HFFc6 (cell line): ENCODE measurements at places on chromosomes 13 and 19. TPM values are rescaled to one million over a fixed set of nuclear protein-coding genes. Genes with fewer than 3 reads are reported as not detected.

PSG11 gene
- total RNA-seq = 0.19 to 0.33 TPM in 2 of 3 replicates, not detected in the other

DNA sequence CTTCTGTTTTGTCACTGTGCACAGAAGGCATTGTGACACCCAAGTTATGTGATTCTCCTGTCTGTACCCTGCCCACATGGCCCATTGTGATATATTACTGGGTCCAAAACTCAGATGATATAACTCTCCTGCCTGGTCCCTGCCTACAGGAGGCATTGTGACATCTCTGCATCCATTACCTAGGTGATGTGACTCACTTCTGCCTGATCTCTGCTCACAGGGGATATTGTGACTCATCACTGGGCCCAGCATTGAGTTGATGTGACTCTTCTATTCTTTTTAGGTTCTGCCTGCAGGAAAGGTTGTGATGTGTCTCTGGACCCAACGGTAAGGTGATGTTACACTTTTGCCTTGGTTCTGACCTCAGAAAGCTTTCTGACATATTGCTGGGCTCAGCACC is 67.9 kb upstream of the ZNF724 start:
- no peak for DNase-seq

DNA sequence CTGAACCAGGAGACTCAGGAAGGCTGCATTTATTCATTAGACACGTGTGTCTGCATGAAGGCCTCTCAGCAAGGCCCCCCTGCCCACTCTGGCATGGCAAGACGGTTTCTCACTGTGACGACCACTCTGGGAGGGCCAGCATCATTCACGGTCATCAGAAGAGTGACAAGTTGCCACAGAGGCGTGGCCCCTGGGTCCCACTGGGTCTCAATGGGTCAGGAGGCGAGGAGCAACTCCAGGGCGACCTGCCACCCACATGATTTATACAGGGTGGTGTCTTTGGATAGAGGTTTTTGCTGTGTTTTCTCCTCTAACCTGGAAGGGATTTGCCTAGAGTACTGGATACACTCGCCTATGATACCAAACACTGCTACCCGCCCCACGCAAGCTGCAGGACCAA is 60.7 kb downstream of the KLF2 start:
- no peak for DNase-seq

DNA sequence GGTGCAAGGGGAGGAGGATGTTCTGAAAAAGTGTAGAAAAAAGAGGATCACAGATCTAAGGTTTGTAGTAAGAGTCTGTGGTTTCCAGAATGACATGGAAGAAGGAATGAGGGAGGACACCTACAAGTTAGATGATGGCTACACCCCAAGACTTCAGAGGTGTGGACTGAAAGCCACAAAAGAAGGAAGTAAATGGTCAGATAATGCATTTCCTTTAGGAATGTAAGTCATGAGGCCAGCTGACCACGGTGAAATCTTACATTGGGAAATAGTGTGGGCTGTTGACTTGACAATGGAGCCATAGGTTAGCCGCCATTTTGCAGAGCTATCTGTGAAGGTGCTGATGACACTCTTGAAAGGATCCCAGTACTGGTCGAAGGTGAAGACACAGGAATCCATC is 25.3 kb upstream of the FBXO27 start:
- DNase-seq = no peak

PEG3 gene
- total RNA-seq = not detected in 3 replicates

CDC42EP5 gene
- total RNA-seq = 52.5 to 61.4 TPM (median 54.6 TPM) in 3 replicates

GRCh38 chr19:49887665-49888509 is 8.8 kb downstream of the IL4I1 start:
- no peak for DNase-seq

SPACA6 gene
- 13.3 to 14.9 TPM (median 13.7 TPM) in 3 replicates for total RNA-seq

GRCh38 chr19:28700176-28700575 is 512.8 kb downstream of the UQCRFS1 start:
- no peak for DNase-seq

DNA sequence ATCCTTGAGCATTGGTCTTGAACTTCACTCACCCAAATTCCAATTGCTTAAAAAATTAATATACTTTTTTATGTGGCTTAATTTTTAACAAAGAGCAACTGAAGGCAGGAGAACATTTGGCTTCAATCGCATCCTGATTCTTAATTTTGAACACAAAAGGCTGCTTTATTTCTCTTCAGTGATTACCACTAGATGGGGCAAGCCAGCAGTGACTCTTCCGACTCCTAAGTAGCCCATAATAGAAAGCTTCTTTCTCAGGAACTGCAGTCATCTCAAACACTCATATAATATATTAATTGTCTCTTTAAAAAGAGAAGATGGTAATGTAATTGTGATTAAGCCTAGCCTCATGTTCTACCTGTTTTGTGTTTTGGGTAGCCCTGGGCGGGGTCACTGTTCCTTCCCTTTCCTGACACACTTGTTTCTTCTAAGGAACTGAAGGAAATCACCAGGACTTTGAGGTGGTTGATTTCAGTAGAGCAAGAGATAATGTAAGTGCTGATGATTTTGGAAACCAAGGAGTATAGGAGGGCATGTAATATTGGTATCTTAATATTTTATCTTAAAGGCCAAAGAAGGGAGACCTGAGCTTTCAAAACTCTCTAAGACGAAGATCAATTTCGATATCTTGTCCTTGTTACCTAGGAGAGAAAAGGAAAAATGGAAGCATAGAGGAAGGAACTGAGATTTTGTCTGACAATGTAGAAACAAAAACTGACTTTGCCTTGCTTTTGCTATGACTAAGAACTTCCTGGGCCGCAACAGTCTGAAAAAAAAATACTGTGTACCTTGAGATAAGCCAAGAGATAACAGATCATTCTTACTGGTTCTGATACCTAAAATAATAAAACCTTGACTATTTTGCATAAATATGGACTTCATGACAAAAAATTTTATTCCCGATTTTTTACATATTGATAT is 73.1 kb downstream of the TNFSF13B start:
- DNase-seq = peak; percentile 18

- no peak for DNase-seq
Measured at GRCh38 chr13:91648012-91648411, 249.6 kb downstream of the GPC5 start.

DNA sequence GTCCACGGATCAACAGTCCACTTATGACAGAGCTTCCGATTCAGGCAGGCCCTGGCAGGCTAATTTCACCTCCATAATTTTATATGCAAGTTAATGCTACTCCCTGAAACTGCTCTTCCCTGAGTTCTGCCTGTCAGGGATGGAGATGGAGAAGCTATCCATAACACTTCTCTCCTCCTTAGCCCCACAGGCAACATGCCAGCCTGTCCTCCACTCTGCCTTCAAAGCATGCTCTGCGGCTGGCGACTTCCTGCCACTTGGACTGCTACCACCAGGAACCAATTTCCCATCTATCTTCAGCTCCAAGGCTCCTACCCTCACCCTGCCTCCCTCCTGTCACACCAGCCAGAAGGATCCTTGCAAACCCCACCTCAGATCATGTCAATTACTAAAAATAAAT is 35.4 kb downstream of the GSX1 start:
- DNase-seq = no peak

CERS1 gene
- total RNA-seq = 0.84 to 2.3 TPM (median 2.1 TPM) in 3 replicates

- no peak for DNase-seq
Measured at GRCh38 chr19:13974073-13974472, 21.8 kb downstream of the DCAF15 start.

GRCh38 chr13:80705371-80706163 is 364.6 kb upstream of the SPRY2 start:
- DNase-seq = no peak

SGCG gene
- not detected in 3 replicates for total RNA-seq

GRCh38 chr13:31101472-31102170 is 60.1 kb downstream of the HSPH1 start:
- DNase-seq = peak; percentile 5

DNA sequence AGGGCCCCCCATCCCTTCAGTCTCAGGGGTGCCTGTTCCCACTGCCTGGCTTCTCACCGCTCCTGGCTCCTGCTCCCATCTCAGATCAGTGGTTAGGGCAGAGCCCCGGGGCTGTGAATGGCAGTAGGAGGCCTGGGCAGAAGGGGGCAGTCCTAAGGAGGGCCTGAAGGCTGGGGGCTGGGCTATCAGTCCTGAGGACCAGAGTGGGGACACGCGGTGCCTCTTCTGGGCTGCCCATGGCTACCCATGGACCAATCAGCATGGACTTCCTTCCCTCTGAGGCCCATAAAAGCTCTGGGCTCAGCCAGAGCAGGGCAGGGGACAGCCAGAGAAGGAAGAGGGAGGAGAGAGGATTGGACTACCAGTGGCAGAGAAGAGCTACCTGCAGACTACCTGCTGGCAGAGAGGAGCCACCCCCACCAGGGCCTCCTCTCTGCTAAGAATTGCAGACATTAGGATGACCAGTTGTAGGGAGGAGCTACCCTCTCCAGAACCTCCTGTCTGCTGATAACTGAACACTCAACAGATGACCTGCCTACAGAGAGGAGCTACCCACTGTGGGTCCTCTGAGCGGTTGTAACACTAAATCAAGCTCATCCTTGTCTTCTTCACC is 12.1 kb upstream of the UBE2S start:
- DNase-seq = no peak

DNA sequence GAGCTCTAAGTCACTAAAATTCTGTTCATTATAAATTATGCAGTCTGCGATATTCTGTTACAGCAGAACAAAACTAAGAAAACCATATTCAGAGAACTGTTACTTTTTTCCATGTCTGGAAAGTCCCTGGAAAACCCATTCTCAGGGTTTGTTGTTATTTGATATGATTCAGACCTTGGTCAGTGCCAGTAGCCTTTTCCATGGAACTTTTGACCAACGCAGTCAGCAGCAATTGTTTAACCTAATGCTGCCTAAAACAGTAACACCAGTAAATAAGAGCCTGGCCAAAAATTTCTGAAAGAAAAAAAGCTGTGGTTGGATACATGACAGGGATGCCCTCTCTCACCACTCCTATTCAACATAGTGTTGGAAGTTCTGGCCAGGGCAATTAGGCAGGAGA is 402.7 kb downstream of the TBC1D4 start:
- DNase-seq = peak; percentile 4

DNA sequence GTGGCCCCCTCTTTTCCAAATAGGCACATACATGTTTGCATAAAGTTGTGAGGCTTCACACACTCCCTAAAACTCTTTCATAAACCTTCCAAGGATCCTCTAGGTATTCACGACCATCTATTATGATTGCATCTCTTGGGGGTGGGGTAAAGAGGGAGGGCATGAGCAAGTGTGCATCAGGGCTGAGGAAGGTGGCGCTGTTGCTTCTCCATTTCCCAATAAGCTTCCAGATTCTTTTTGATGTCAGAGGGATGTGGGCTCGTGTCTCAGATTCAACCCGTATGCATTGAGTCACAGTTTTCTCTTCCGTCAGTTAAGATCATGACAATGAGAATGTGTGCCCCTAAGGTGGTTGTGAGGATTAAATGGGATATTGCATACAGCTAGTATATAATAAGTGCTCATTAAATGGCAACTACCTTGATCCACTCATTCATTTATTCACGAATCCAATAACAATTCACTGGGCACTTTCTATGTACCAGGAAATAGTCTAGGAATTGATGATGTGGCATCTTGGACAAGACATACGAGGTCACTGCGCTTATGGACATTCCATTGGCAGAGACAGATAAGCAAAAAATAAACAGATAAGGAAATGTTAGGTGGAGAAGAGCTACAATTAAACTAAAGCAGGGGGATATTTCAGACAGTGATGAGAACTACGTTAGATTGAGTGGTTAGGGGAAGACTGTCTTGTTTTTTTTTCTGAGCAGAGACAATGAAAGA is 10.3 kb downstream of the CYP2B6 start:
- DNase-seq = no peak

- no peak for DNase-seq
Measured at GRCh38 chr13:24356837-24357236, 47.5 kb downstream of the C1QTNF9 start.

OSCAR gene
- 0.33 to 3.2 TPM (median 0.56 TPM) in 3 replicates for total RNA-seq

GRCh38 chr13:51158365-51158764 is 47.3 kb upstream of the C13orf42 start:
- DNase-seq = no peak

GRCh38 chr19:46954502-46954992 is 65.1 kb upstream of the NPAS1 start:
- no peak for DNase-seq

DNA sequence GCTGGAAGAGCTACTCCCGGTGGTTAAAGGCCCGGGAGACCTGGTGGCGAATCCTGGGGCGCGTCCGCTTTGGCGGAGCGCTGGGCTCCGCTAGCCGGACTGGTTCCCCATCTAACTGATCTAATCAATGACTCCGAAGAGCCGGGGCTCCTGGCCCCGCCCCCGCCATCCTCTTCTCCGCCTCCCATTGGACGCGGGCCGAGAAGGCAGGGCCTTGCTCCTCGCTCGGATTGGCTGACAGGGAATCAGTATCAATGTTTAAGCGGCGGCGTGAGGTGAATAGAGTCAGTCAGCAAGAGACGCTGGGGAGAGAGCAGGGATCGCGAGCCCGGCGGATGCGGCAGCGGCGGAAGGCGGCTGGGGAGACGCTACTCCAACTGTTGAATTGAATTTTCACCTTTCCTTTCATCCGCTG is 1.7 kb upstream of the PCDH17 start:
- DNase-seq = no peak

GRCh38 chr19:42660353-42660752 is 65.6 kb upstream of the CEACAM8 start:
- no peak for DNase-seq

GRCh38 chr13:114131583-114132418 is 622 bp downstream of the RASA3 start:
- no peak for DNase-seq
